ENCODE measurements at places on chromosomes 5 and 9. TPM values are rescaled to one million over a fixed set of nuclear protein-coding genes. Genes with fewer than 3 reads are reported as not detected.

Gene TPM2
- total RNA-seq: 316 TPM

Gene BSPRY
- total RNA-seq: not detected

Gene OR1Q1
- not detected for total RNA-seq

Gene GAS1
- 1.2 TPM for total RNA-seq

Gene PCDHB3
- total RNA-seq: 0.38 TPM

Gene ROR2
- not detected for total RNA-seq

Gene AGXT2
- not detected for total RNA-seq
